ENCODE measurements at places on chromosomes 3 and 15. TPM values are rescaled to one million over a fixed set of nuclear protein-coding genes. Genes with fewer than 3 reads are reported as not detected.

FOXB1 gene
- total RNA-seq, result 6.0 TPM

GHSR gene
- total RNA-seq, result not detected

SUMF1 gene
- 5.0 TPM for total RNA-seq

HMG20A gene
- 43.1 TPM for total RNA-seq

ZMAT3 gene
- 24.7 TPM for total RNA-seq

ARMC8 gene
- total RNA-seq, result 36.8 TPM

PAQR5 gene
- 0.07 TPM for total RNA-seq

MFGE8 gene
- 21.7 TPM for total RNA-seq

TRPM1 gene
- total RNA-seq, result not detected

BFSP2 gene
- not detected for total RNA-seq

SV2B gene
- total RNA-seq, result 0.30 TPM

AGBL1 gene
- total RNA-seq, result 0.14 TPM

TLR9 gene
- total RNA-seq, result 2.3 TPM

Data from activated T-cell treated with anti-CD3 and anti-CD28 coated beads, Interleukin-2, amount 50 U/mL, for 72 hours (primary cell).